Fibroblast of lung (primary cell): ENCODE measurements at places on chromosomes 2 and 18.
A peak's percentile ranks its signal among the peaks of the same experiment; 100 is the strongest.

DNA sequence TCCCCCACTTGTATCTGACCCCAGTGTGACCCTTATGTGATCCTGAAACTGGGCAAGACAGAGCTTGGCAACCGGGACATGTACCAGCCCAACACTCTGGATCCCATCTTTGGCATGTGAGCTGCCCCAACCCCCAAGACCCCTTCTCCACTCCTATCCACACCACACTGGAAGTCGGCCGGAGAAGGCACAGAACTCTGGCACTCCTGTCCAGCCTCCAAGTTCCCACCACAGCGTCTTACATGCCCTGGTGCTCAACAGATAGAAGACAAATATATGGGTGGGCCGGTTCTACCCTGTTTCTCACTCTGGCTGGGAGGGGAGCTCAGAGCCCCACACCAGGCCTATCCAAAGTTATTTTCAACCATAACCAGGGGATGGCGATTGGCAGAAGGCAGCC, 40.8 kb downstream of the LMAN2L start:
- no peak for DNase-seq

GRCh38 chr2:61898810-61899209, 6.7 kb upstream of the COMMD1 start:
- DNase-seq = peak; percentile 31

- no peak for DNase-seq
Observed at GRCh38 chr2:205465791-205466190, 216.5 kb upstream of the NRP2 start.

- DNase-seq = no peak
Observed at GRCh38 chr2:176574484-176575236, 305.4 kb downstream of the MTX2 start.

- DNase-seq = no peak
Observed at GRCh38 chr2:218885981-218886947, 5.6 kb downstream of the WNT10A start.

DNA sequence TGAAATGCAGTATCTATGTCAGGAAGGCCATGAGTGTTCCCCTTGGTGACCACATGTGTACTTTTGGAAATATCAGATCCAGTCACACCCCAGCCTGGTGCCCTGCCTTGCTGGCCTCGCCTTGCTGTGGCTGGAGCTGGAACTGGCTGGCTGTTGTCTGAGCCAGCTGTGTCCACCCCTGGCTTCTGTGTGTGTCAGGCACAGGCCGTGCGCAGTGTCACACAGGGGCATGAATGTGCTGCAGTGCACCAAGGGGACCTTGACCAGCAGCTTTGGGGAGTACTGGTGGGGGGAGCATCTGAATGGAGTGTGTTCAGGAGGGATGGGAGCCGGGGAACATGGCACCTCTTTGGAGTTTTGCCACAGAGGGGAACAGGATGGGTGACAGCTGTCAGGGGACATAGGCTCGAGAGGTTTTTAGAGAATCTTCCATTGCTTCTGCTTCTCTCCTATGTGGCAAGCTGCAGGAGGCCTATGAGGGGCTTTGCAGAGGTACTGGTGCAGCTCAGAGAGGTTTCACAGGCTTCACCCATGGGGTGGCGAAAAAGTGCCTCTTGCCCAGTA, 44.7 kb upstream of the FAHD2A start:
- DNase-seq = no peak

- DNase-seq = no peak
Observed at GRCh38 chr2:16105669-16106281, 165.4 kb downstream of the MYCN start.

- DNase-seq = no peak
Observed at GRCh38 chr2:128786741-128787478, 468.2 kb upstream of the HS6ST1 start.

GRCh38 chr2:150063931-150064548, 423.4 kb downstream of the RND3 start:
- DNase-seq = no peak

- peak; percentile 27 for DNase-seq
Observed at GRCh38 chr18:9437021-9437437, 38.3 kb upstream of the RALBP1 start.

- DNase-seq = no peak
Observed at GRCh38 chr2:211751848-211752247, 786.8 kb downstream of the ERBB4 start.

DNA sequence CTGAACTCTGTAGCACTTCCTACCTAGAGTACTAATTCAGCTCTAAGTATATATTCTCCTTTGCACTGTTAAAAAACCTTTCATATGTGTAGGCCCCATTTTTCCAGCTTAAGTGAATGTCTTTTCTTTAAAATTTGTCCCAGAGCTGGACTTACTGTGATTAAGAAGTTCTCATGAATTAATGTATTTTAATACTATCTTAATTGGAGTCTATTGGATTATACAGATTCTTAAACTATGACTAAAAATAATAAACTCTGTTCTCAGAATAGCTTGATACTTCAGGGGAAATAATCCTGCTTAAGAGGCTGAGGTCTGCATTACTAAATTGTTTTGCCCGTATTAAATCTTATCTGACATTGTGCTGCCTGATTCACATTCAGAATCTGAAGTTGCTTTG, 223.3 kb downstream of the RIT2 start:
- no peak for DNase-seq

- peak; percentile 6 for DNase-seq
Observed at GRCh38 chr2:208356846-208357574, 49.6 kb upstream of the PTH2R start.

DNA sequence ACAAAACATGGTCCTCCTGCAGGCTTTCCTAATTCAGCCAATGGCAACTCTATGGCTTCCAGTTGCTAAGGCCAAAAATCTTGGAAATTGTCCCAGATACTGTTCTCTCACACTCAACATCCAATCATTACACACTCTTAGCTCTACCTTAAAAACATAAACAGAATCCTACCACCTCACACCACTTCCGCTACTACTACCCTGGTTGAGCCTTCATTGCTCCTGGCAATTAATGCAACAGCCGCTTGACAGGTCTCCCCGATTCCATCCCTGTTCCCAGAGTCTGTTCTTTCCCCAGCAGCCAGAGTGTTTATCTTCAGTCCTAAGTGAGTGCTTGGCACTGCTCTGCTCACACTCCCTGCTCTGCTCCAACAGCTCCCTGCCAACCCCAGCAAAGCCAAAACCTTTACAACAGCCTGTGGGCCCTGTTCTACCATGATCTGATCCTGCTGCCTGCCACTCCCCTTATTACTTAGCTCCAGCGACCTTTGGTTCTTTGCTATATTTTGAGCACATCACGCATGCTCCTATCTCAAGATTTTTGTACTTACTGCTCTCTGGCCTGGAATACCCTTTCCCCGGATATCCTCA, 67.5 kb upstream of the AMMECR1L start:
- DNase-seq = peak; percentile 13

DNA sequence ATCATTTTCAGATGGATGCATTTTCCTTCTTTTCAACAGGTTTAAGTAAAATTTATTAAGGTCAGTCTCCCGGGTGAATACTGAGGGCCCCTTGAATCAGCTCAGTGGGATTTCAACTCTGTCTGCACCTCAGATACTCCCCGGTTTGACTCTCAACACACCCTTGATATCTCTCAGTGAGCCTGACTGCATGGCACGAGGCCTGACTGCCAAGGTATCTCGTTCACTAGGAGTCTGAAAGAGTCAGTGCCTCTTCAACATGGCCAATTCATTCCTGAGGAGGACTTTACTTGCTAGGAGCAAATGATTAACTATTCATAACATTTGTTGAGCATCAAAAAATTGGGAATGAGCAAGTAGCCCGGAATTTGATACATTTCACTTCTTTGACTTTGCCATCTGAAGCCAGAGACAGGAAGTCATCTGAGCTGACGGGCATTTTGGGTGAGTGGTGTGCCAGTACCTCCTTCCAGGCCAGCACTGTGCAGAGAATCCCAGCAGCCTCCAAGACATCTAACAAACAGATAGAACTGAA, 81.0 kb downstream of the VAPA start:
- DNase-seq = no peak

DNA sequence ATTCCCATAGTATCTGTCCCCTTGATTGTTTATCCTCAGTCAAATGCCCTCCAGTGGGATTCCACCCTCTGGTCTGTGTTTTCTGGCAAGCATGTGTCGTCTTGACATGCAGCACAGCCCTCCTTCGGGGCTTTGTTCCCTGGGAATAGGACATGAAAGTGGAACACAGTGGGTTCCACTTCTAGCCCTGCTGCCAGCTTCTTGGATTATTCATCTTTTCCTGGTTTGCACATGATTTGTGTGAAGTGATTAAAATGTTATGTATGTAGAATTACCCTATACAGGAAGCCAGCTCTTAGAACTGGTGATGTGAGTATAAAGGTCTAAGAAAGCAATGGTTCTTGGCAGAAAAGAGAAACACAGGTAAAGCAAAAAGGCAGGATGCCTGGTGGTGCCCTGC, 142.3 kb downstream of the TANC1 start:
- DNase-seq = no peak

GRCh38 chr18:9771261-9771976, 63.3 kb downstream of the RAB31 start:
- DNase-seq = peak; percentile 67

- no peak for DNase-seq
Observed at GRCh38 chr2:178296394-178297090, 102.2 kb downstream of the OSBPL6 start.

DNA sequence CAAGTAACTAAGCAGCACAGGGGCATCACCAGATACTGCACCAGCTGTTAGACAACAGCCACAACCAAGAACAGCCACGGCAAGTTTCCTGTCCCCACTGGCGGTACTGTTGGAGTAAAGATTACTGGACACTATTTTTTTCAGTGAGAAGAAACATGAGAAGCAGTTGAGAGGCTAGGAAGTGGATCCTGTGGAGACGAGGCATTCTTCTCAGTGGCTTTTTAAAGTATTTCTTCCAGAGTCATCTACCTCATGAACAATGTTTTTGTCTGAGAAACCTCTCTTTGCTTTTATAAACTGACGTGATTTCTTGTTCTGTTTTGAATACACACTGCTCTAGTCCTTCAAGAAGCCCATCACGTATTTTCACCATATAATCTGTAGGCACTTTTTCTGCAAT, 18.8 kb downstream of the TM4SF20 start:
- no peak for DNase-seq

DNA sequence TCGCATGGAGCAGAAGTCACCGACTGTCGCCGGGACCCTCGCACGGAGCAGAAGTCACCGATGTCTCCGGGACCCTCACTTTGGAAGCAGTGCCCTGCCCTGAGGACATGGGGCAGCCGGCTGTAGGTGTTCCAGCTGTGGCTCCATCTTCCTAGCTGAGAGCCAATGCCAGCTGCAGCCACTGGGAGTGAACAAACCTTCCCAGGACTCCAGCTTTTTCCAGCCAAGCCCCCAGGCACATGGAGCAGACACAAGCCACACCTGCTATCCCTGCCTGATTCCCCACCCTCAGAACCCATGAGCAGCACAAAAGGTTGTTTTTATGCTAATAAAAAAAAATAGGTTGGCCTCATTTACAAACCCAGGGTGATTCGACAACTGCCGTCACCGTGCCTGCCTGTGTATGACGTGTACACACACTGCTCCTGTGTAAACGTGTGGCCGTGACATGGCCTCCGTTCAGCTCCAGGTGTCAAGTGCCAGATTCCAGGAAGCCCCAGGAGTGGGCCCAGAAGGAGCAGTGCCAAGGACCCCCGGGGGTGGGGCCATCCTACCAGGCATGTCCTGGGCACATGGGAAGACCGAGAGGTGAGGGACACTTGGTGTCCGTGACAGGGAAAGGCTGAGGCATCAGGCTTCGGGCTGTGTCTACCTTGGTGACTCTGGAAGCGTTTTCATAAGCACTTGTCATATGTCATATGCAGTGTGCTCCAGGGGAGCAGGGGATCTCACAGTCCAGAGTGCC, 91.5 kb downstream of the EIPR1 start:
- no peak for DNase-seq
